ENCODE measurements at places on chromosomes 6 and 20. TPM values are rescaled to one million over a fixed set of nuclear protein-coding genes. Genes with fewer than 3 reads are reported as not detected.

Gene COL10A1
- total RNA-seq = 0.05 TPM

Gene C20orf144
- total RNA-seq = 0.05 TPM

Gene AP5S1
- 14.8 TPM for total RNA-seq

Gene SLC25A27
- 2.4 TPM for total RNA-seq

Gene AK9
- total RNA-seq = 6.5 TPM

Gene FKBP5
- total RNA-seq = 1.8 TPM

Gene AVP
- not detected for total RNA-seq

Gene LCA5
- 5.2 TPM for total RNA-seq

Gene C6orf58
- not detected for total RNA-seq

Gene VSTM2L
- 1.8 TPM for total RNA-seq

Gene PRDM13
- not detected for total RNA-seq

Gene HSPA1L
- total RNA-seq = 1.2 TPM

Gene SLC17A2
- not detected for total RNA-seq

Gene RAMACL
- total RNA-seq = 0.74 TPM

Gene KCNG1
- total RNA-seq = 108 TPM

Gene SIRPD
- total RNA-seq = not detected

Gene CST4
- total RNA-seq = not detected

Gene FGD2
- total RNA-seq = not detected

Gene FNDC11
- 0.89 TPM for total RNA-seq

Gene MYCT1
- total RNA-seq = 0.46 TPM

Gene TUBB2B
- total RNA-seq = 18.3 TPM

Gene FOXC1
- 0.30 TPM for total RNA-seq

Gene MRAP2
- total RNA-seq = 0.59 TPM

Gene C20orf141
- total RNA-seq = not detected

Gene RFX6
- total RNA-seq = not detected

Measured in smooth muscle cell of the umbilical artery (primary cell).